ENCODE measurements at places on chromosomes 11 and 22. TPM values are rescaled to one million over a fixed set of nuclear protein-coding genes. Genes with fewer than 3 reads are reported as not detected.

The CELSR1 gene
- 81.2 TPM for total RNA-seq

The SLC37A2 gene
- 35.2 TPM for total RNA-seq

The CASP5 gene
- 1.1 TPM for total RNA-seq

The HORMAD2 gene
- total RNA-seq, result not detected

The C2CD3 gene
- total RNA-seq, result 3.9 TPM

The LRRC56 gene
- 0.48 TPM for total RNA-seq

The MYBPC3 gene
- total RNA-seq, result not detected

The DEUP1 gene
- total RNA-seq, result not detected

The DNAJB7 gene
- not detected for total RNA-seq

The PPP6R3 gene
- 95.3 TPM for total RNA-seq

The B3GAT1 gene
- not detected for total RNA-seq

The TSPAN18 gene
- total RNA-seq, result not detected

The TP53I11 gene
- total RNA-seq, result 0.64 TPM

The GRK3 gene
- total RNA-seq, result 4.8 TPM

The MMP27 gene
- not detected for total RNA-seq

The KIRREL3 gene
- total RNA-seq, result not detected

The POLR3H gene
- 13.2 TPM for total RNA-seq

The P2RY6 gene
- total RNA-seq, result 0.21 TPM

The THAP12 gene
- 41.7 TPM for total RNA-seq

The SLC15A3 gene
- 0.85 TPM for total RNA-seq

The MUC5B gene
- not detected for total RNA-seq

The IGLL1 gene
- total RNA-seq, result not detected

The OR4S1 gene
- total RNA-seq, result not detected

The HBE1 gene
- not detected for total RNA-seq

The SLCO2B1 gene
- total RNA-seq, result 6.7 TPM

The FXYD2 gene
- total RNA-seq, result 59.8 TPM

The PATE4 gene
- not detected for total RNA-seq

The OR52E8 gene
- not detected for total RNA-seq

The RIBC2 gene
- total RNA-seq, result not detected

The SCARF2 gene
- total RNA-seq, result 0.43 TPM

The MOGAT2 gene
- not detected for total RNA-seq

The SLC5A4 gene
- total RNA-seq, result not detected

The DUSP8 gene
- 0.96 TPM for total RNA-seq

The IFITM10 gene
- 1.2 TPM for total RNA-seq

The RHOG gene
- total RNA-seq, result 12.6 TPM

The OR56A1 gene
- total RNA-seq, result not detected

The UBQLNL gene
- total RNA-seq, result not detected

The SVIP gene
- 3.1 TPM for total RNA-seq

The KRTAP5-7 gene
- not detected for total RNA-seq

The MMP3 gene
- total RNA-seq, result not detected

The MMP1 gene
- total RNA-seq, result 97.4 TPM

The ACR gene
- not detected for total RNA-seq

The SCGB2A2 gene
- not detected for total RNA-seq

The ZC3H7B gene
- total RNA-seq, result 19.4 TPM

The PRG2 gene
- not detected for total RNA-seq

The ENDOD1 gene
- total RNA-seq, result 102 TPM

The ANO3 gene
- total RNA-seq, result not detected

The CALCA gene
- total RNA-seq, result not detected

The YWHAH gene
- total RNA-seq, result 39.6 TPM

The TRIM49 gene
- not detected for total RNA-seq

The SLC37A4 gene
- 19.3 TPM for total RNA-seq
